ENCODE measurements at places on chromosomes 6 and 20.

- DNase-seq: no peak
Measured at GRCh38 chr6:126020305-126021050, 34.1 kb downstream of the TRMT11 start.

GRCh38 chr6:40312213-40313015 lies 274.8 kb downstream of the LRFN2 start:
- DNase-seq: no peak

- no peak for DNase-seq
Measured at GRCh38 chr6:165675120-165675519, 12.1 kb upstream of the PDE10A start.

DNA sequence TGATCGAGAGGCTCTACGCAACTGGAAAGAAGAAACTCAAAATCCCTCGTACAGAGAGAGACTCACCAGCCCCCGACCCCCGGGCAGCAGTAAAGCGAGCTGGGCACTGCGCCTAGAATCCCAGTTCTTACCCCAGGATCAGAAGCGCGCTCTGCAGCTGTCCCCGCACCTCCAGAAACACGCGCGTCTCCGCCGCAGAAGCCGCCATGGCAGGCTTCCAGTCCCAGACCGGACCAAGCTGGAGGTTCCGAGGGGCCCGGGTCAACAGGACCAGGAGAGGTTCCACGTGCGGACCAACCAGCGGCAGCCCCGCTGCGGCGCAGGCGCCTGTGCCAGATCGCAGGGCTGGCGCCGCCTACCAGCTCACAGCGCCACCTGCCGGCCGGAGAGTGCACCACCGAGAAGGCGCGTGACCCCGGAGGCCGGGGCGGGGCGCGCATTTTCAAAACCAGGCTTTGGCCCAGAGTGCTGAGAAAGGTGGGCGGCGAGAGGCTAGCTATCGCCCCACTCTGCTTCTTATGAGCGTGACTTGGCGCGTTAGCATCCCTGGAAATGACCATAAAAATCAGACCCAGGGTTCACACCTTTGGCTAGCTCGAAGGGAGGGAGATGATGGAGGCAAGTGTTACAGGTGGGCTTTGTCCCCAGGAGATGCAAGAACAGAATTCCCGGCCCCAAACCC lies at the start of gene UBE3D:
UBE3D (minus strand) TSS at position 331 of the 682 bp plus-strand sequence; CDS start at position 208, 123 bp downstream.
- peak; percentile 74 for DNase-seq

- no peak for DNase-seq
Measured at GRCh38 chr6:82976179-82976578, 89.5 kb downstream of the UBE3D start.

- no peak for DNase-seq
Measured at GRCh38 chr6:7267466-7268091, 45.4 kb downstream of the SSR1 start.

DNA sequence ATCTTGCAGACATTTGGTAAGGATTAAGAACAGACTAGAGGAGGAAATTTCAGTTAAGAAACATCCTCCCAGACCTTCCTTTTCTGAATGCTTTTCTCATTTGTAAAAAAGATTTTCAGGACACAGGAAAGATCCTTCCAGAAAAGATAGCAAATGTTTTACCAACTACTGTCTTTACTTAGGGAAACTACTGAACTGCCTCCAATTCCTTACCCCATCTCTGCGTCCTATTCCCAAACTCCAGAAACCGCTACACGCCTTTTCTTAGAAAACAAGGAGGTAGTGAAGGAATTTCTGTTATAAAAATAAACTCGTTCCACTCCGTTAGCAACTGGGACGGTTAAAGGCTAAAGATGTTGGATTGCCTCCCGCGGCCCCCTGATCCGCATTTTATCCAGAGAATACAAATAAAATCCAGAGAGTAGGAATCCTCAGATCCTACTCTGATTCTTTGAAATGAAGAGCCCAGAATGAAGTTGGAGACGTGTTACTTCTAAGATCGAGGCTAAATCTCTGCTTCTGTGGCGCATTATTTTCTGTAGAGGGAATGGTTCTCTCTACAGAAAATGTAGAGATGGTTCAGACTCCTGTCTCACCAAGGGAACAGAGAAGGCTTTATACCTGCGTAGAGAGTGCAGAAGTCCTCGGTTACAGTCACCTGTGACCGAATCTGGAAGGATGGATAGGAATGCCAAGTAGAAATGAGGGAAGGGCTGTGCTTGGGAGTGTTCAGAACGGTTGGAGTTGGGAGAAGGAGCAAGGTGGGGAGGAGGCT lies 133.0 kb downstream of the GPX5 start:
- no peak for DNase-seq

GRCh38 chr6:20629509-20629908 lies 95.3 kb downstream of the CDKAL1 start:
- DNase-seq: no peak

DNA sequence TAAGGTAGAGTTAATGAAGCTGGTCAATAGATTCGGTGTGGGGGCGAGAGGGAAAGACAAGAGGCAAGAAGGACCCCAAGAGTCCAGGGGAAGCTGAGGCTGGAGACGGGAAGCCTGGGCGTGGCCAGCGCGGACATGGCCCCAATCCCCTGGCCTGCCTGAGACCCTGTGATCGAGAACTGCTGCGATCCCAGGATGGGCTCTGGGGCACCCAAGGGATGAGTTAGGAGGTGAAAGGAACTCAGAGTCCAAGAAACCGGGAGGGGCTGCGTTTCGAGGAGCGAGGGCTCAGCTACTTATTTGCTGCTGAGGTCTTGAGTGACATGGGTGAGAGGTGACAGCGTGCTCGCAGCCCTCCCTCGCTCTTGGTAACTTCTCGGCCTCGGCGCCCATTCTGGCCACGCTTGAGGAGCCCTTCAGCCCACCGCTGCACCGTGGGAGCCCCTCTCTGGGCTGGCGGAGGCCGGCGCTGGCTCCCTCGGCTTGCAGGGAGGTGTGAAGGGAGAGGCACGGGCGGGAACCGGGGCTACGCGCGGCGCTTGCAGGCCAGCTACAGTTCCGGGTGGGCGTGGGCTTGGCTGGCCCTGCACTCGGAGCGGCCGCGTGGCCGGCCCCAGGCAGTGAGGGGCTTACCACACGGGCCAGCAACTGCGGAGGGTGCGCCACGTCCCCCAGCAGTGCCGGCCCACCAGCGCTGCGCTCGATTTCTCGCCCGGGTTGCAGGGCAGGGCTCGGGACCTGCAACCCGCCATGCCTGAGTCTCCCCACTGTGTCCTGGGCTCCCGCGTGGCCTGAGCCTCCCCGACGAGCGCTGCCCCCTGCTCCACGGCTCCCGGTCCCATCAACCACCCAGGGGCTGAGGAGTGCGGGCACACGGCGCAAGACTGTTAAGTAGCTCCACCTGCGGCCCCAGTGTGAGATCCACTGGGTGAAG lies 58.2 kb downstream of the IRF4 start:
- DNase-seq: no peak

GRCh38 chr6:84762220-84763002 lies 2.0 kb downstream of the TBX18 start:
- DNase-seq: peak; percentile 67

- DNase-seq: no peak
Measured at GRCh38 chr20:12882832-12883506, 125.8 kb upstream of the SPTLC3 start.

DNA sequence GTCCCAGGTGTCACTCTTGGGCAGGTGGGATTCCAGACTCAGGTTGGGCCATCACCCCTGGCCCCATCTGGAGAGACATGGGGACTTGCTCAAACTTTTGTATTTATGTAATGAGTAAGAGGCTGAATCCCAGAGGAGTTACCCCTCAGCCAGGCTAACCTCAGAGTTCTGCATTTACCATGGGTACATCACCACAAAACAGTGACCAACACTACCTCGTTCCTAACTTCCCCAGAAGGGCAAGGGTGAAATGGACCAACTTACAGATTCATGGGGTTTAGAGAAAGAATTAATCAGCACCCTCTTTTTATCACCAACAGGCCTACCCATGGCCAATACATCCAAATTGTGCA lies 259.9 kb upstream of the MARCKS start:
- no peak for DNase-seq

DNA sequence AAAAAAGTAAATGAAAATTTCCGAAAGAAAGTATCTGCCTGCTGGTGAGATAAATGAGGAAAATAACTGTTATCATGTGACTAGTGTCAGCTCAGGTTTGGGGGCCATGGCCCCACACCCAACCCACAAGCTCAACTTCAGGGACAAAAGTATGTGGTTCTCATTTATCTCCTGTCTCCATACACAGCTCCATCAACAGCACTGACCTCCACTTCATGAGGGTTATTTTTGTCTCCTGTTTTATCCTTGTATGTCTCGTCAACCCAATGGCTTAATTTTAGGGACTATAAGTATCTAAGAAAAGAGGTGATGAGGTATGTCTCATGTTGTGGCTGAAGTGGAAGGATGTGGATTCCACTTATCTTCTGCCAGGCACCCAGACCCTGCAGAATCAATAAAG lies 271.6 kb upstream of the RIN2 start:
- no peak for DNase-seq

DNA sequence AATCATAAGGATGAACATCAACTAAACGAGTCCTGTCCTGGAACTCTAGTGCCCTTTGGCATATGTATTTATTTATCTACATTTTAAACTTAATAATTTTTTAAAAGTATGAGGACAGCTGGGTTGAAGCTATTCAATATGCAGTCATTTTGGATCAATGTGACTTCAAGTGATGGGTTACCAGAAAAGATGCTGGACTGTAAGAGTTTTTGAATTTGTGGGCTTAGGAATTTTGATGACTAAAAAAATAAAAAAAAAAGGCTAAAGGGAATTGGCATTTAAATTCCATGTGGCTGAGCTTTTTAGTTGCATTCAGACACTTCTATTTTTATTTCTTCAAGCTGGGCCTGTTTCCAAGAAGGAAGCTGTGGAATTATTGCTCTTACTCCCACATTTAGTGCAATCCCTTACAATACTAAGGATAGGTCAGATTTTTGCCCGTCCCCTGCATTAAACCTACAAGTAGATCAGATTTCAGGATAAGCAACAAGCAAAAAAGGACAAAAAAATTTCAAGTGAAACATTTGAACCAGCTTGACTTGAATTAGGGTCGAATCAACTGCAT lies 704.2 kb upstream of the CITED2 start:
- DNase-seq: no peak

DNA sequence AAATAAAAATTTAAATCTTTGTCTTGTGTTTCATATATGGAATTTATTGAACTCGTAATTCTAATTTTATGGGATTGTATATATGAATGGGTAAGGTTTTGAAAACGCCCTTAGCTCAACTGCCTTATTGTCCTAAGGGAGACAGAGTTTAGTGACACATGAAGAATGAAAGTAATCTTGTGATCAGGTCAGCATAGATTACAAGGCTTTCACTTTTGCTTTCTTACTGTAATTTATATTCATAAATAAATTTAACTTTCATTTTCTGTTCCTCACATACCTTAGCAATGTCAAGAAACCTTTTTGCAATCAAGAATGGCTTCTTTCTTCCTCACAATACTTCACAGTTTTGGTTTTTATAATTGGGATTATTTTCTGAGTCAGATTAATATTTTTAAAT lies 14.4 kb downstream of the KPNA5 start:
- DNase-seq: no peak

DNA sequence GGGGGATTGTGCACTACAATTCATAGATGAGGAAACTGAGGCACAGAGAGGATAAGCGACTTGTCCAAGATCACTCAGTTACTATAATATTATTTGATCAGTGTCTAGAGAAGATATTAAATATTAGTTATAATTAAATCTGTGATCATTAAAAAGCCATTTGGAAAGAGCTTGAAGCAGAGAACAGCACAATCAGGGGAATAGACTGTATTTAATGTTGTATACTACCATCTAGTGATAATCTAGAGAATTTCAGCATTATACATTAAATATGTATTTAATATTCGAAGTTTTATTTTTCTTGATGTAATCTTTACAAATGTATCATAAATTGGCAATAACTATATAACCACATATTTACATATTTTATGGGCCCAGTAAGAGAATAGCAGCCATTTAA lies 20.1 kb upstream of the MTCL3 start:
- peak; percentile 30 for DNase-seq

GRCh38 chr6:89840538-89840937 lies 10.9 kb downstream of the CASP8AP2 start:
- DNase-seq: no peak

DNA sequence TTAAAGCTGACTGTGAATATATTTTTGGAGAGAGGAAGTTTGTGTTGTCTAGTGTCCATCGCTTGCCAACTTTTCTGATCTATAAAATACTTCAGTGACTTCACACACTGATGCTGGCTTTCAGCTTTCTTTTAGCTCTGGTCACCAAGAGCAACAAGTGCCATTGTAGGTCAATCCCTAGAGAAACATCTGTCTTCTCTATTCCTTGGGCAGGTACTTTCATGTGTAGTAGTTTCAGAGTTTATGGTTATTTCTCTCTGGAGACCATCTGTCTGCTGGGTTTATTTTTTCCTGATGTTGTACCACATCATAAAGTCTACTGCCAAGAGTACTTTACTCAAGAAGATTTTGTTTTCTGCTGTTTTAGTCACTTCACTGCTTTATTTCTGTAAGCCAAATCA lies 249.9 kb downstream of the KHDC1L start:
- DNase-seq: peak; percentile 29

GRCh38 chr20:63854069-63854765 lies 7.1 kb upstream of the ABHD16B start:
- DNase-seq: no peak

- DNase-seq: no peak
Measured at GRCh38 chr20:19986419-19986818, 30.7 kb upstream of the NAA20 start.

DNA sequence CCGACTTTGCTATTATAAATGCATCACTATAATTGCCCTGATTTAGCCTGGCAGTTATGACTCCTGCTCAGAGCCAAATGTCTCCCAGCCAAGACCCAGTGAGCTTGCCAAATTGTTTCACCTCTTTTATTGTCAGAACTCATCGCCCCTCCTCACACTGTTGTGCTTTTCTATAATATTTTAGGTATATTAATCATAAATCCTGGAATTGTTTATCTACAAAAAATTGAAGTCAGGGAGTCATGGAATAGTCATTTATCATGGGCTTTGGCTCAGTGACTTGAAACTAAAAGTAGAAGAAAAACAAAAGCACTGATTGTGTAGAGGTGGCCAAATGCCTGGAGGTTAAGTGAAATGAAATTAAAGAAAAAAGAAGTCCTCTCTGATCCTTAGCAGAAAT lies 85.6 kb downstream of the PFDN4 start:
- DNase-seq: peak; percentile 53

DNA sequence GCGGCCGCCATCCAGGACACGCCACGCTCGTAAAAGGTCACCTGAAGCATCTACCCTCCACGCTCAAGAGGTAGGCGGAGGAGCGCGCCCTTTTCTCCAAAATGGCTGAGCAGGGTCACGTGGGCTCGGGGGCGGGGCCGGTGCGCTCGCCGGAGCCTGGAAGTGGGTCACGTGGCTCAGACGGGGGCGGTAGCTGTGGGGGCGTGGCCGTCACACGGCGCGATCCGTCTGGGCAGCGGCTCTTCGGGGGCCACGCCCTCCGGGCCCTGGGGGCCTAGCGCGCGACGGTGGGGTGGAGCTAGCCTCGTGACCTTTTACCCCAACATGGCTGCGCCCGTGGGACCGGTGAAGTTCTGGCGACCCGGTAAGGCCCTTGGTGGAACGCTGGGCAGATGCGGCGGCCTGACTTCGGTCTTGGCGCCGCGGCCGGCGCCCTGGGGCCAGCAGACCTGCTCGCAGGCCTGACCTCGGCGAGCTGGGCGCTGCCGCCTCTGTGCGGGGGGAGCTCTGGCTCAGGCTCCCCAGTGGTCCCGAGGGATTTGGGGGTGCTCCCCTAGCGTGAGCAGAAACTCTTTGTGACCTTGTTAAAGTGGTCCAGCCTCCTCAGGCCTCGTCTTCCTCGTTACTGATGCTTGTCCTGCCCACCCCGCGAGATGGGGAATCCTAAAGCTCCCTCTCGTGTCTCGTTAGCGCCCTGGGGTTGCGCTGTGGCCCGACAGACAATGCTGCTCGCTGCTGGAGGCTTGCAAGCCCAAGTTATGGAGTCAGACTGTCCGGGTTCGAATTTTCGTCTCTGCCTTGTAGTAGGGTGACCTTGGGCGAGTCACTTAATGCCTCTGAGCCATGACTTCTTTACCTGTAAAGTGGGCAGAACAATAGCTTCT lies at the start of gene DHX35:
DHX35 (plus strand) TSS at position 301 of the 884 bp plus-strand sequence; CDS start at position 325, 24 bp downstream.
- peak; percentile 97 for DNase-seq

Measured in NCI-H1092 treated with DMSO at 0.1 percent for 48 hours (cell line).